ENCODE measurements at places on chromosomes 13 and 19.

DNA sequence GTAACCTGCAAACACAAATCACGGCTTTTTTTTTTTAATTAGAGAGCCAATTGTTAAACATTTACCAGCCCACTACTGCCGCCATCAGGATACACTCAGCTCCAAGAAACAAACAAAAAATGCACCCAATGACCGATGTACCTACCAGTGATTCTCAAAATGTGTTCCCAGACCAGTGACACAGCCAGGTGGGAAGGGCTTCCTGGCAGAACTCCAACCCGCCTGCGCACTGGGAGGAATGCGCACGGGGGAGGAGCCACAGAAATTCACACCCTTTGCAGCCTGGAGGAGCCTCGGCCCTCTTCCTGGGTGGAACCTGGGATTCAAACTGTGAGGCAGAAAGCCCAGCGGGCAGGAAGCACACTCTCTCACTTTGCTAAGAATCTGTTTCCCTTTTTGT lies 255.9 kb downstream of the TBC1D4 start:
- no peak for DNase-seq

DNA sequence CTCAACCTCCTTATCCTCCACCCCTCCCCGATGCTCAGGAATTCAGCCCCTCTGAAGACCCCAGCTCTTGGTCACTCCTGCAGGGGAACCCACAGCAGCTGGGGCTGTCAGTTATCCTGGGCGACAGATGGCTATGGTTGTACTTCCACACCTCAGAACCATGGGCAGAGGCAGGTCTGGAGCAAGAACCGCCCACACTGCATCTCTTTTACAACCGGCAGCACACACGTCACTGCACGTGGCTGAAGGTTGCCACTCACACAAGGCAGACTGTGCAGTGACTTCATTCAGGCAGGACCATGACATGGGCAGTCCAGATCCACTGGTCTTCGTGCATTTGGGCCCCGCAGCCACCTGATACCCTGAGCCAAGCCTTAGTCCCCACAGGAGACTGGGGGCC lies 21.5 kb upstream of the SDHAF1 start:
- no peak for DNase-seq

- DNase-seq, result peak; percentile 52
Observed at GRCh38 chr19:2055931-2056836, 5.1 kb upstream of the MKNK2 start.

GRCh38 chr19:55373306-55373992 lies 3.2 kb upstream of the TMEM190 start:
- DNase-seq, result no peak

DNA sequence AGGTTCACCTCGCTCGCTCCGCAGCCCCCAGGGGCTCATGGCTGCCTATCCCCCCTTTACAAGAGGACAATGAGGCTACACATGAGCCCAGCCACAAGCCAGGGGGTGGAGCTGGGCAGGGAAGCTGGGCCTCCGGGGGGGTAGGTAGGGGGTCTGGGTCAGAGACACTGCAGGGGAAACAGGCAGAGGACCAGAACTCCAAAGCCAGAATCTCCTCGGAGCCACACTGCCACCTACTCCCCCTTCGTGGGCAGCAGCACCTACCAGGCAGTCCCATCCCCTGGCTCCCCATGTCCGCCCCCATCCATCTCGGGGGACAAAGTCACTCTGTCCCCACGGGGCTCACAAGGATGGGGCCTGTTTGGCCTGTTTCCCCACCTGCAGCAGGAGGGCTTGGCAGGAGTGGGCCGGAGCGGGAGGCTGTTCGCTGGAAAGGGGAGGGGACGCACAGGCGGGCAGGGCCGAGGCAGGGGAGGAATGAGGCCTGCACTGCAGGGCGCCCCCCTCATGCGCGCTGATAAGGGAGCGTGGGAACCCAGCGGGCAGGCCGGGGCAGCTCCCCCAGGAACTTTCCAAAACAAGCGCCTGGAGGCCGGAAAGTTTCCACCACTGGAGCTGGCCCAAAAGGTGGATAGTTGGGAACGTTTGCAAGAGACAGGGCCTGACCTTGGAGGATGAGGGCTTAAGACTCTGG lies 545 bp upstream of the ISYNA1 start:
- peak; percentile 22 for DNase-seq

- DNase-seq, result no peak
Observed at GRCh38 chr19:54429545-54430227, 14.4 kb downstream of the TTYH1 start.

GRCh38 chr19:35155441-35155840 lies 906 bp downstream of the FXYD5 start:
- DNase-seq, result no peak

GRCh38 chr13:62710787-62711186 lies 1295.1 kb upstream of the PCDH20 start:
- DNase-seq, result no peak

- no peak for DNase-seq
Observed at GRCh38 chr19:27746691-27747380, 1466.1 kb downstream of the UQCRFS1 start.

GRCh38 chr13:36357692-36358091 lies 11.5 kb upstream of the SPART start:
- DNase-seq, result peak; percentile 20

DNA sequence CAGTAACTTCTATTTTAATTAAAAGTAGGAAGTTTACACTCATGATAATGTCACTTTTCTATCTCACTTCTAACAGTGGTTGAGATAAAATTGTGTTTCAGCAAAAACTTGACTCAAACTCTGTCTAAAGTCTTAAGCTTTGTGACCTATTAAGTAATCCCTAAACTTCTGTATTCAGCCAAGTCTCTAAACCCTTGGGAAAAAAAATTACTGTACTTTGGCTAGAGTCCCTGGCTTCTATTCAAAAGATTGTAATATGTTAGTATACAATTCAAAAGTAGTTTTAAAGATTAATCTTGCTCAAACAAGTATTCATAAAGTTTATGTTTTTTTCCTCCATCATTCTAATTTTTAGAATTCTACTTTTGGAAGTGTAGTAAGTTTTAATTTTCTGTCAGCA lies 1248.8 kb downstream of the UQCRFS1 start:
- DNase-seq, result no peak

- DNase-seq, result peak; percentile 52
Observed at GRCh38 chr13:110187641-110188161, 119.3 kb downstream of the COL4A1 start.

- DNase-seq, result no peak
Observed at GRCh38 chr13:50871405-50871804, 27.9 kb upstream of the DLEU7 start.

GRCh38 chr13:76796851-76797250 lies 89.4 kb downstream of the KCTD12 start:
- DNase-seq, result no peak

- DNase-seq, result no peak
Observed at GRCh38 chr19:46385636-46386035, 27.7 kb downstream of the CCDC8 start.

DNA sequence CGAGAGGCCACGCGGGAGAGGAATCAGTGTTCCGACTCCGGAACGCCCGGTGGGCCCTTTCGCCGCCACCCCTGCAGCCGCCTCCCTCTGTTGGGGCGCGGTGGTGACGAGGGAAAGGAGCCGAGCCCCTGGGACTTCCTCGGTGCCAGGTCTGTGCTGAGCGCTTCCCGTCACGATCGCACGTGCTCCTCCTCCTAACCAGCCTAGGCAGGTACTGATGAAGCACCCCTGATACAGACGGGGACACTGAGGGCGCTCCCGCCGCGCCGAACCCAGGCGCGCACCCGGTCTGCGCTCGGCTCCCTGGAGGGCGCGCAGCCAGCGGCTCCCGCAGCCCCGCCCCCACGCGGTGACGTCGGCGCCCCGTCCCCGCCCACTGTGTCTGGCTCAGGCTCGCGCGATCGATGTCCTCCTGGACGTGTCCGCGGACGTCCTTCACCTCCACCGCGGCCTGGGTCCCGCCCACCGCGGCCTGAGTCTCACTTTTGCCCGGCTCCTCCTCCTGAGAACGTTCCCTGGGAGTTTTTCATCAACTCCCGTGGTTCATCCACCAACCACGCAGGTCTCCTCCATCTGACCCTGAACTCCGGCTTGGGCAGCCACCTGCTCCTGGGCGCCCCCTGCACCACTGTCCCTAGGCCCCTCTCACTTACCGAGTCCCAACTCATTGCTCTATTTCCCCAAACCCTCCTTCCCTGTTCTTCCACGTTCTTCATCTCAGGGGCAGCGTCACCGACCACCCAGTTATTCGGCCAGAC lies 2.6 kb upstream of the KLK15 start:
- no peak for DNase-seq

GRCh38 chr13:78589206-78589605 lies 14.1 kb downstream of the POU4F1 start:
- no peak for DNase-seq

DNA sequence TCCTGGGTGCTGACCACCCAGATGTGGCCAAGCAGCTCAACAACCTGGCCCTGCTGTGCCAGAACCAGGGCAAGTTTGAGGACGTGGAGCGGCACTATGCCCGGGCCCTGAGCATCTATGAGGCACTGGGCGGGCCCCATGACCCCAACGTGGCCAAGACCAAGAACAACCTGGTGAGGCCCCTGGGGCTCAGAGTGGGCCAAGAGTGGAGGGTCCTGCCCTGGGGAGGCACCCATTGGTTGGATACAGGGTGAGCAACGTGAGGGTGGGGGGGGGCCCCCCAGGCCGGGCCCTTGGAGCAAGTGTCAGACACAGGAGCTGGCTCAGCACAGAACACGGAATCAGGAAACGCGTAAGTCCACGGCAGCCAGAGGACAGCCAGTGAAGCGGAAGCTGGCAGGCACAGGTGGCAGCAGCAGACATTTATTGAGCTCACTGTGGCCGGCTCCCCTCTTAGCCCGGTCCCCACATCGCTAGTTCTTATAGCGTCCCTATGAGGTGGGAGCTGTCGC lies 8.9 kb downstream of the KLC3 start:
- DNase-seq, result no peak

- DNase-seq, result no peak
Observed at GRCh38 chr19:31317093-31317492, 32.1 kb downstream of the TSHZ3 start.

- DNase-seq, result no peak
Observed at GRCh38 chr13:111629926-111630325, 309.5 kb downstream of the TEX29 start.

DNA sequence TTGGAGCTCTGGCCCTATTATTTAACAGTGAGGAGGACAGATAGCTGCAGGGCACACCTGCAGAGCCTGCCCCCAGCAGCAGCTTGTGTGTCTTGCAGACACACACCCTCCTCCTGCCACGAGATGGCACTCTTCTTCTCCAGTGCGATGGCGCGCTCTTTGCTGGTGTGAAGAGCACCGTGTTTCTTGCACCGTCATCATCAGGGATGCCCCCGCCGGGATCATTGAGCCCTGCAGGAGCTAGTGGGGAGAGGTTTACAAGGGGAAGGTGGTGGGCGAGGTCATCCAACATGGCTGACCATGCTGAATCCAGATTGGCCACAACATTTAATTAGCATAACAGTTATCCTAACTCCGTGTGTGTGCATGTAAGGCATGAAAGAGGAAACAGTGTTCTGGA lies 105.6 kb downstream of the RAB20 start:
- DNase-seq, result peak; percentile 42

DNA sequence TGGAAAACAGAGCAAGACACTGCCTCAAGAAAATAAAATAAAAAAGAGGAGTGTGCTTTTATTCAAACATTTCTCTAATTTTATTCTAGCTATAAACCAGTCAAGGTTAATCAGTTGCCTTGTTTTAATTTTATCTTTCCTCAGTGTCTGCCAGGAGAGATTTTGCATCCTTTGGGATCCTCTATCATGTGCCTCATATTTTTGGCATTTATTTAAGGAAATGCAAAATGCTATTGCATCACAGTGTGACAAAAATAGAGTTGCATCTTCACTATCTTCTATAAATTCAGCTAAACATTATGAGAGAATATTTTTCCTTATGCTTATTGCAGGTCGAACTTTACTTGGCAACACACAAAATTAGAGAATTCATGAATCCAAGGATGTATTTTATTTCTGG lies 639.0 kb upstream of the KLF12 start:
- no peak for DNase-seq

- no peak for DNase-seq
Observed at GRCh38 chr13:19605161-19605955, 28.1 kb upstream of the MPHOSPH8 start.

DNA sequence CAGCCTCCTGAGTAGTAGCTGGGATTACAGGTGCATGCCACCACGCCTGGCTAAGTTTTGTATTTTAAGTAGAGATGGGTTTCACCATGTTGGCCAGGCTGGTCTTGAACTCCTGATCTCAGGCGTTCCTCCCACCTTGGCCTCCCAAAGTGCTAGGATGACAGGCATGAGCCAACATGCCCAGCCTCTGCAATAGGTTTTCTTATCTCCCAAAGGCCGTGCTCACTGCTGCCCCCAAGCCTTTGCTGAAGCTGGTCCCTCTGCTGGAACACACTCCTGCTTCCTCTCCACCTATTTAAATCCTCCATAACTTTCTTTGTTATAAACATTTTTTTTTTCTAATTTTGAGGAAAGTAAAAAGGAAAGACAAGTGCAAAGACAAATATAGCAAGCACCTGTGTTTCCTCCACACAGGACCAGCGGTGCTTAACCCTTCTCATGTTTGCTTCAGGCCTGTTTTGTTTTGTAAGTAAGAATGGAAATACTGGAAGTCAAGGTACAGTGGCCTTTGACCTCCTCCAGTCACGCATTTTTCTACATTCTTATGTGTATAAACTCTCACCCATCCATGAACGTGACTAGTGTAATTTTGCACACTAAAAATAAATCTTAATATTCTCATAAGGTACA lies 14.5 kb upstream of the TNFAIP8L1 start:
- no peak for DNase-seq

- DNase-seq, result peak; percentile 72
Observed at GRCh38 chr13:109840201-109840892, 54.0 kb upstream of the IRS2 start.

DNA sequence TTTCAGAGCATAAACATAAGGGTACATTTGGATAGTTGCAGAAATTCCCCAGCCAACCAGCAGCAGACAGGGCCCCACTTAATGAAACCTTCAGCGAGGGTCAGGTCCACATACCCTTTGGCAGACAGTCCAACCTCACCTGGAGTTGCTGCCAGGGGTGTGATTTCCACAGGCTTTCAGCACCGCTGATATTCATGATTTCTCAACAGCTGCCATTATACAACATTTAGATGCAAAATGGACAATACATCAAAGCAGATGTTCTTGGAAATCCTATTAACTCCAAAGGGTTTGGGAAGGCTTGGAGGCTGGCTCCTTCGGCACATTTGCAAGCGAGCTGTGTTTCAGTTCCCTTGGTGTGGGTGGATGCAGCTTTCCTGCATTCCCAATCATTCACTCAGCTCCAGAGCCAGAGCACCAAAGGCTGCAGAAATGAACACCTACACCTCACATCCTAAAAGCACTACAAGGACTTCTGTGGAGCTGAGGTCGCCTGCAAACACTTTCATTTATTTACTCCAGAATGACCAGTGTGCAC lies 147.2 kb upstream of the VSTM2B start:
- no peak for DNase-seq

Measured in foreskin melanocyte (primary cell).